Renal cortex interstitium (tissue), 15 donors: ENCODE measurements at places on chromosomes 3 and 15. TPM values are rescaled to one million over a fixed set of nuclear protein-coding genes. Genes with fewer than 3 reads are reported as not detected.

- no peak for DNase-seq
Measured at GRCh38 chr3:63029326-63029725, 154.1 kb upstream of the CADPS start.

DNA sequence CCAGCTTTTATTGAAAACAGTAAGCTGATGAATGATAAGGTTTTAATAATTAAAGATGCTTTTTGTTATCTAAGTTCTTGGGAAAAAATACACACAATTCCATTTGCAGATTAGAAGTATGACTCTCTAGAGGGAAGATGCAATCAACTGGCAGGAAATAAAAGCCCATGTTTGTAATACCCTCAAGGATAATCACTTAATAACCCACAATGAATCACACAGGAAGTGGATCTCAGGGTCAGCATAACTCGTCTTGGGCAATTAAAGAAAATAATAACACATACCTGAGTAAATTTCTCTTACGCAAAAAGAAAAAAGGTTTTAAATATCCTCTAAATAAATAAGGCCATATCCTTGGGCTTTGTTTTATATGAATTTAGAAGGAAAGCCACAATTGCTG is 9.4 kb upstream of the EID1 start:
- DNase-seq, result no peak

DNA sequence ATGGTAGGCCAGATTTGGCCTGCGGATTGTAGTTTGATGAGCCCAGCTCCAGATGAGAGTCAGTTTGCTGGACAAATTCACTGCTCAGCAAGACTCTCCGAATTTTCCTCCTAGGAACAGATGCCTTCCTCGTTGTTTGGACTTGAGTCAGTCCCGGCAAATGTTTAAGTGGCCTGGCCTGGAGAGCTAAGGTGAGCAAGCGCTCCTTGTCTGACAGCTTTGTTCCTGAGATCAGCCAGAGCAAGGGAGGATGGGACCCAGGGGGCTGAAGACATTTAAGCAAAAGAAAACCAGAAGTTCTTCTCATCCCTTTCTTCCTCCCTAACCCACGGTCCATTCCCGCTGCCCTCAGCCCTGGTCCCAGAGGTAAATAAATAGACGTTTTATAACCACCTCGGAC is 40.3 kb downstream of the POLR2M start:
- DNase-seq, result no peak

DNA sequence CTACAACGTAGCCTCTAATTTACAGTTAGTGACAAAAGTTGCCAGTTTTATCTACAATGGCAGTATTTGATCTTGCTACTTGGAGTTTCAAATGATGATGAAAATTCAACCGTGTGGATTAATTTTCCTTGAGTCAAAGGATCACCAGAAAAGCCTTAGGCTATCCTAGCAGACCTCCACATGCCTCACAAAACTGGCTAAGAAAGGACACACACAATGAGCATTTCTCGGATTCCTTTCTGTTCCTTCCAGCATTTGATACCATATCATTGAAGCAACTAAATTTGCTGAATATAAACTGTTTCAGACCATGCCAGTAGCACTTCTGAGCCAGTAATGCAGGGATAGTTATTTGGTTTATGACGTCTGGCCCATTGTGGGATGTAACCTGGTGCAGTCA is 587.4 kb upstream of the MDFIC2 start:
- no peak for DNase-seq

GRCh38 chr3:187567021-187567420 is 103.2 kb downstream of the SST start:
- no peak for DNase-seq

GRCh38 chr3:70264122-70264780 is 48.2 kb downstream of the MDFIC2 start:
- no peak for DNase-seq

DNA sequence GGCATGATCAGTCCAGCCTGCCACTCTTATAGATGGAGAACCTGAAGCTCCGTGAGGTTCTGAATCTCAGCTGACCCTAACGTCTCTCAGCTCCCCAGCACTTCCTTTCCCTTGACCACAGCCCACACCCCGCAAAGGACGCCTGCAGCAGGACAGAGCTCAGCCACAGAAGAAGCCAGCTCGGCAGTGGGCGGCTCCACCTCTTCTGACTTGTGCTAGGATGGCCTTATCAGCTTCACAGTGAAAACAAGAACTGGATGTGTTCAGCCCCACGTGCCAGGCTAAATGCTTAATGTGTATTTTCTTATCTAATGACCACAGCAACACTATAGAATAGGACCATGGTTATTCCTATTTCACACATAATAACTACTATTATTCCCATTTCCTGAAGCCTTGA is 127.6 kb downstream of the ARNT2 start:
- no peak for DNase-seq

DNA sequence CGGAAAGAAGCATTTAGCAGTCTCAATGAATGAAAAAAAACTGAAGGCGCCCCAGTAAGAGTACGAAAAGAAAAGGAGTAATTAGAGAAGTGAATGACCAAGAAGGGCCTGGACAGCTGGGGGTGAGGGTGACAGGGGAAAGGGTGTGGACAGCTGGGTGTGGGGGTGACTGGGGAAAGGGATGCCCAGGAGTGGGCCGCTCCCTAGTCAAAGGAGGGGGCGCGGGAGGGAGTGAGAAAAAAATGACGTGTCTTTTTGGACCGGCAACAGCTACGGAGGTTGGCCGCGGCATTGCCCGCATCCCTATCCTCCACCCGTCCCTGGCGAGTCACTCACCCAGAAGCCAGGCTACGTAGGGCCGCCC is 274 bp upstream of the ZCWPW2 start:
- no peak for DNase-seq

Gene SLC33A1
- polyA plus RNA-seq, result 45.8 TPM

DNA sequence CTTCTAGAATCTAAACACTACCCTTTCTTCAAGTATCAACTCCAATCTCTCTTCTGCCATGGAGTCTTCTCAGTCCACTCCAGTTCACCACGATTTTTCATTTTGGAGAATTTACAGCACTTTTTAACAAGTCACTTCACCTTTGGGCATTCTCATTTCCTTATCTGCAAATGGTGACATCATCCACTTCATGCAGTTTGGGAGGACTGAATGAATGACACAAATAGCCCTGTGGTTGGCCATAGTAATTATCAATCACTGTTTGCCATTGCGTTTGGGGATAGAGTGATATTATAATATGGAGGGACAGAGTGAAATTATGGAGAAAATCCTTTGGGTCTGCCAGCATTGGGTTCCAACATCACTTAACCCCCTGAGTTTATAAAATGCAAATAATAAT is 38.0 kb upstream of the TM4SF1 start:
- no peak for DNase-seq

GRCh38 chr15:59685737-59686297 is 3.3 kb downstream of the BNIP2 start:
- DNase-seq, result no peak

DNA sequence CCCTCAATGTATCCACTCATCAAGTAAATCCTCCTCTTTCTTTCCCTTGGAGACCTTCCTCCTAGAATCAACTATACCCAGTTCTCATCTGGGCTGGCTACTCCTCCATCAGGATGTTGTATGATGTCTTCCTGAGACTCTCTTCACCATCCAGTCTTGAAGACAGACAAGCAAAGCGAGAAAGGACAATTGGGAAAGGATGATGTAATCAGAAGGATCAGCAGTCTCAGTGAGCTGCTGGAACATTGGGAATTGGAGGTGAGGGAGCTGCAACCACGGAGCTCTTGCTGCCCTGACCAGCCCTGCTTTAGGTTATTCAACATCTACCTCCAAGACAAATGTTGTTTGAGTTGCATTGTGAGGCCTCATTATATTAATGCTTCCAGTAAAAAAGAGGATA is 48.0 kb upstream of the UBP1 start:
- no peak for DNase-seq

Gene ERC2
- polyA plus RNA-seq, result 4.2 TPM

GRCh38 chr3:106552351-106553043 is 683.7 kb upstream of the CBLB start:
- no peak for DNase-seq

Gene BBX
- 66.2 TPM for polyA plus RNA-seq

- no peak for DNase-seq
Measured at GRCh38 chr3:71107926-71108325, 475.6 kb downstream of the FOXP1 start.

GRCh38 chr3:184757022-184757651 is 45.3 kb upstream of the MAGEF1 start:
- DNase-seq, result peak; percentile 69

Gene LRRIQ4
- polyA plus RNA-seq, result 0.17 TPM

Gene EFCC1
- polyA plus RNA-seq, result 3.3 TPM
